Activated CD8-positive, alpha-beta memory T cell treated with anti-CD3 and anti-CD28 coated beads for 48 hours (primary cell): ENCODE measurements at places on chromosomes 3 and 15.

GRCh38 chr3:154977666-154978065 is 102.5 kb upstream of the MME start:
- DNase-seq = no peak

DNA sequence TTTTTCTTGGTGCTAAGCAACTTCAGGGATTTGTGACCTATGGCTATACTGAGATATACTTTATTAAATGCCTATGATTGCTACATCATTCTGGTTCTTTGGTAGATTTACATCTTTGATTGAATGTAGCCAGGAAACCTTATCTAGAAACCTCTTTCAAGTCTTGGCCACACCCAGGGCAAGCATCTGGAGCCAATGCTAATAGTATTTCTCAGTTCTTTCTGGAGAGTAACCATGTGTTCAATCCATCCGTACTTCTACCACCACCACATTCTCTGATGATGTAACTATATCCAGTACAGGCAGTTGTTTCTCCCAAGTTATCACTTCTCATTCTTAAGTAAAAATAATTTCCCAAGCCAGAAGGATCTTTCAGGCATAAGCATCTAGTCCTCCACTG is 69.0 kb downstream of the NME9 start:
- no peak for DNase-seq

DNA sequence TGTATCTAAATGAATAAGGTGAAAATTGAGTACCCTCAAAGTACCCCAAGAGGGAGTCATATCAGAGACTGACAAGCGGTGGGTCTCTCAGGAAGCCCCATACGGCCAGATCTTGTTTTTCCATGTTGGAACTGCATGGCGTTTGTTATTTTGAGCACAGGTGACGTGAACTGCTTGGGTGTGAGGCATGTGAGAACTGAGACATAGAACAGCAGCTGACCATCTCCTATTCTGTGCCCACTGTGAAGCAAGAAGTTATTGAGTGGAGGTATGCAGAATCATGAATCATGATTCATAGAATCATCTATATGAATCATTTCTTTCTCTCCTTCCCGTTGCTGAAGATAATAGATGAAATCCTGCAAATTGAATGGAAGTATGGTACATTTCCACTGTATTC is 4.6 kb downstream of the VPS8 start:
- DNase-seq = no peak

DNA sequence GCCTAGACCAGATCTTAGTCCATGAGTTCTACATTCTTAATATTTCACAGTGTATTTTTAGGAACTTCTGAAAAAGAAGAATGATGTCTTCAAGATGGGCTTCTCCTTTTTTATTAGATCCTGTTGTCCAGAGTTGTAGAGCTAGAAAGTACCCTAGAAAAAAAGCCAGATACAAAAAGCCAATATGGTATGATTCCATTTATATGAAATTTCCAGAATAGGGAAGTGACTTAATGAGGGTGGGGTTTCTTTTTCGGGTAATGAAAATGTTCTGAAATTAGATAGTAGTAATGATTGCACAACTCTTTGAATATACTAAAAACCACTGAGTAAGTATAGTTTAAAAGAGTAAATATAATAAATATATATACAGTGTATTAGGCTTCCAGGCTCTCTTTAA is 116.9 kb downstream of the NFKBIZ start:
- no peak for DNase-seq

GRCh38 chr3:197306374-197307086 is 8.1 kb upstream of the DLG1 start:
- DNase-seq = no peak

GRCh38 chr15:38589502-38589901 is 24.9 kb upstream of the RASGRP1 start:
- no peak for DNase-seq

DNA sequence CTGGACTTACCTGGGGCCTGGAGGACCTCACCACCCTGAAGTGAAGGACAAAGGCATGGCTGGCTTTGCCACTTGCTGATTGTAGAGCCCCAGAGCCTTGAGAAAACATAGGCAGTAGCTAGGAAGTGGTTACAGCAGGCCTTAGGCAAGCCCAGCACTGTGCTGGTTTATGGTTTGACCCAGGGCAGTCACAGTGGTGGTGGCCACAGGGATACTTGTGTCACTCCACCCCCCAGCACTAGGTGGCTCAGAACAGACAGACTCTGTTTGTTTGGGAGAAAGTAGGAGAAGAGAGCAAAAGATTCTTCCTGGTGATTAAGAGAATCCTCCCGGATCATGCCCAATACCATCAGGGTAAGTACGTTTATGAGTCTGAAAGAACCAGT is 13.2 kb upstream of the COL8A1 start:
- no peak for DNase-seq

- no peak for DNase-seq
These were observed 31.6 kb upstream of the PCSK6 start for GRCh38 chr15:101521069-101521468.

- DNase-seq = no peak
These were observed 21.0 kb downstream of the PTH1R start for GRCh38 chr3:46898321-46899150.

DNA sequence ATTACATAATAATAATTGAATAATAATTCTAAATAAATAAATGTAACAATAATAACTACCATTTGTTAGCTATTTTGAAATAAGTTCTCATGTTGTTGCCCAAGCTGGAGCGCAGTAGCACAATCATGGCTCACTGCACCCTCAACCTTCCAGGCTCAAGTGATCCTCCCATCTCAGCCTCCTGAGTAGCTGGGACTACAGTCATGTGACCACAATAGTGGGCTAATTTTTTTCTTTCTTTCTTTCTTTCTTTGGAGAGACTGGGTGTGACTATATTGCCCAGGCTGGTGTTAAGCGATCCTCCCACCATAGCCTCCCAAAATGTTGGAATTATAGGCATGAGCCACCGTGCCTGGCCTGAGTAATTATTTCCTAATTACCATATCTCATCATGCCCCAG is 30.9 kb upstream of the KCNMB3 start:
- DNase-seq = no peak
